HuH-7 (cell line): ENCODE measurements at places on chromosomes 16 and 17.

- DNase-seq, result no peak
Observed at GRCh38 chr16:66849549-66849948, 5.3 kb downstream of the CA7 start.

- peak; percentile 99 for DNase-seq
Observed at GRCh38 chr17:42659079-42659931, at the start of gene TUBG2. TSS of gene TUBG2 (plus strand) at chr17:42659284. CDS start at chr17:42659504, 220 bp downstream.

DNA sequence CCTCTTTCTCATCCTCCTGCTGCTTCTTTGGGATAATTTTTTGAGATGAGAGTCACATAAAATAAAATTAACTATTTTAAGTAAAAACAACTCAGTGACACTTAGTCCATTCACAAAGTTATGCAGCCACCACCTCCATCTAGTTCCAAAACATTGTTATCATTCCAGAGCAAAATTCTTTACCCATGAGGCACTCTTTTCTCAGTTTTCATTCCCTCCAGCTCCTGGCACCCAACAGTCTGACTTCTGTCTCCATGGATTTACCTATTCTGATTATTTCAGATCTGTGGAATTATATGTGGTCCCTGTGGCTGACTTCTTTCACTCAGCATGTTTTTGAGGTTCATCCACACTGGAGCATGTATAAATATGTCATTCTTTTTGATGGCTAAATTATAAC lies 239.9 kb upstream of the DYNLRB2 start:
- DNase-seq, result no peak

- no peak for DNase-seq
Observed at GRCh38 chr17:68505951-68506350, 6.3 kb upstream of the PRKAR1A start.

GRCh38 chr17:4444782-4445473 lies 11.2 kb downstream of the SPNS3 start:
- no peak for DNase-seq

- no peak for DNase-seq
Observed at GRCh38 chr17:82238472-82239201, 9.8 kb downstream of the SLC16A3 start.

DNA sequence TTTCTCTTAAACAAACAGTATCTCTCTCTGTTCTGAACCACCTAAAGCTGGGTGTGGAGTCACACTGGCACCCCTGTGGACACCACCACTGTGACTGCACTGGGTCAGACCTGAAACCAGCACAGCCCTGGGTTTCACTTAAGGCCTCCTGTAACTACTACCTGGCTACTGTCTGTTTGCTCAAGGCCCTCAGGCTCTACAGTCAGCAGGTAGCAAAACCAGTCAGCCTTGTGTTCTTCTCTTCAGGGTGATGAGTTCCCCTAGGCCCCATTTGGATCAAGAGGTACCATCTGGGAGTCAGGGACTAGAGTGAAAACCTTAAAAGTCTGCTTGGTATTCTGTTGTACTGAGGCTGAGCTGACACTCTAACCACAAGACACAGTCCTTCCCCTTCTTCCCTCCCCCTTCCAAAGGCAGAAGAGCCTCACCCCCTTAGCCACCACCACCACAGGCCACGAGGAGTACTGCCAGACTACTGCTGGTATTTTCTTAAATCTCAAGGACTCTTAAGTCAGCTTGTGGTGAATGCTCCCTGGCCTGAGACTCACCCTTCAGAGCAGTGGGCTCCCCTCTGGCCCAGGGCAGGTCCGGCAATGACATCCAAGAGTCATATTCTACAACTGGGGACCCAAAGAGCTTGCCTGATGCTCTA lies 153.2 kb upstream of the MON1B start:
- DNase-seq, result no peak

DNA sequence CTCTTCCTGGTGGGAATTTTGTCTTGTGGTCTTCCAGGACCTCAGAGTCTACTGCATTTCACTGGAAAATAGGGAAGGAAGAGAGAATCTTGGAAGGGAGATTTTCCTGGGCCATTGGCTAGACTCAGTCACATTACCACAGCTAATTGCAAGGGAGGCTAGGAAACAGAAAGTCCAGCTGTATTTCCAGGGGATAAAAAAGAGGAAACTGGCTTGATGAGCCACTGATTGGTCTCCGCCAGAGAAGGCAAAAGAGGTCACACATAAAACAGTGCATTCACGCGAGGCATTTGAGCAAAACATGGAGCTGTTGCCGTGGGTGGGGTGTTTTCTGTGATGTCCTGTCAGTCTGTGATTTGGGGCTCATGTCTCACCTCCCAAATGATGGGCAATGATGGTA lies 345.3 kb downstream of the FOXL1 start:
- no peak for DNase-seq

GRCh38 chr17:7014995-7015958 lies 2.9 kb downstream of the RNASEK start:
- DNase-seq, result peak; percentile 21
